NCI-H1092 treated with DMSO at 0.1 percent for 48 hours (cell line): ENCODE measurements at places on chromosomes 2 and 18.

GRCh38 chr2:133885847-133886246 is 317.6 kb upstream of the NCKAP5 start:
- no peak for DNase-seq

DNA sequence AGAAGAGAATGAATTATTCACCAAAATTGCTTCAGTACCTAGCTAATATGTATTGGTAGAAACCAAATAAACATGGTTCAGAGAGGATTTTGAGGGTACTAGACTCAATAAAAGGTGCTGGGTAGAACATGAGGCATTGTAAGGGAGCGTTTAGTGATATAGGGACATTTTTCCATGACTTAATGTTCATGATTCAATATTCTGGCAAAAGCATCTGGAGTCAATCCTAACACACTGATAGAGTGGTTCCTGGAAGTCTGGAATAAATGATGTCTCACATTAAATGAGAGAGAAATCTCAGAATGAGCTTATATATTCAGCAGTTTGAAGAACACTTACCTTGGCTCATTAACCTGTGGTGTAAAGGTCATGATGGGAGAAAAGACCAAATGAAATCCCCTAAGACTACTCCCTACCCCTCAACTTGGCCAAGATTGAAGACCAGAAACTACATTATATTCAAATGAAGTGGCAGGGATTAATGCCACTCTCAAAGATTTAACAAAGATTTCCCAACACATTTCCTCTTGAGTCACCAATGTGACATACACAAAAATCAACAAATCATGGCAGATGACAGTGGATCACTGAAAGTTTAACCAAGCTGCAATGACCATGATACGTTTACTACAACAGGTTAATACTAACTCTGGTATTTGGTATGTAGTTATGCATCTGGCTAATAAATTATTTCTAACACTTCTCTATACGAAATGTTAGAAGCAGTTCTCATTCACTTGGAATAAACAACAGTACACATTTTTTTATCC is 309.5 kb downstream of the SATB2 start:
- DNase-seq = no peak

GRCh38 chr18:26719896-26720295 is 145.6 kb downstream of the AQP4 start:
- DNase-seq = no peak

DNA sequence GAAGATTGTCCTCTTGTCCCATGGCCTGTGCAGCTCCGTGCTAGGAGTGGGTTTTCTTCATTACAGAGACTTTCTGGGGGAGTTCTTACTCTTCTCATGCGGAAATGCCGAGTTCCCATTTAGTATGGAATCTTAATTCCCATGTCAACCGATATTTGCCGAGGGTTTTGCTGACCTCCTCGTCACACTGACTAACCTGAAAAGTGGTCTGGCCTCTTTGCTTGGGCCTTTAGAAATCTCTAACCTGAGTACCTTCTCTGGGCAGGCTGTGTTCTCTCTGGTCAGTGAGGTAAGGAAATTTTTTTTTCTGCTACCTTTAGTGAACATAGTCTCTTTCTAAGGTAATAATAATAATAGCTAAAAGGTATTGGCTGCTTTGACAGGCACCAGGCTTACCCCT is 10.9 kb upstream of the EML6 start:
- DNase-seq = no peak

DNA sequence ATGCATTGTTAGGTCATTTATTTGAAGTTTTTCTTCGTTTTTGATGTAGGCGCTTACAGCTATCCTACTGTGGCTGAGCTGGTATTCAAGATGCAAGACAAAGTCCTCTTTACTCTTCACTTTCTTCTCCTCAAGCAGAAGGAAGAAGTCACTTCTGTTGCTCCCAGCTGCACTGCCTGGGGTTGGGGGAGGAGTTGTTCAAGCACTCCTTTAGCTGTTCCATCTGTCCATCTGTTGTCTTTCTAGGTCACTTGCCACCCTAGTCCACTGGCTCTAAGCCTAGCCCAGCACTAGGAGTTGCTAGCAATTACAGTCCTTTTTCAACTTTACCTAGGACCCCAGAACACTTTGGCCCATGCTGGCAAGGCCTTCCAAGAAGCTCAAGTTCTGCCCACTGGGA is 200.6 kb upstream of the RBMS1 start:
- no peak for DNase-seq

- no peak for DNase-seq
Measured at GRCh38 chr2:231361701-231362554, 33.6 kb upstream of the B3GNT7 start.

GRCh38 chr18:79413901-79414300 is 18.2 kb downstream of the NFATC1 start:
- DNase-seq = no peak
